Naive B cell (primary cell): ENCODE measurements at places on chromosomes 1 and 21. TPM values are rescaled to one million over a fixed set of nuclear protein-coding genes. Genes with fewer than 3 reads are reported as not detected.

SLC2A5 gene
- 23.8 TPM for polyA plus RNA-seq

- peak; percentile 41 for DNase-seq
These were observed 85.0 kb downstream of the NKAIN1 start for GRCh38 chr1:31154632-31155215.

GRCh38 chr1:246492611-246493245 is 14.4 kb downstream of the SMYD3 start:
- DNase-seq: no peak

DNA sequence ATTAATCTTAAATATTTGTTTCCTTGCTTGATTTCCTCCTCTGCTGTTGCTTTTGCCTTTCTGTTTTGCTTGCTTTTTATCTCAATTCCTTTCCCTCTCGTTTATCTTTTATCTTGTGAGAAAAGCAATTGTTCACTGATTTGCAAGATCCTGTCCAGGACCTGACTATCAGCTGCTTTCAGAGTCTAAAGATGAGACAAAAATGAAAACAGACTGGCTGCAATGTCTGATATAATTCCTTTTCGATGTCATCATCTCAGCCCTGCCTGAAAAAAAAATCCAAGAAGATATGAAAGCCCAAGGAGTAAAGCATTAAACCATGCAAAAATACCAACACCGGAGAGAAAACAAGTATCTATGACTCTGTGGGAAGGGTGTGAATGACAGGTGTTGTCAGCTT is 225.5 kb downstream of the PATJ start:
- DNase-seq: no peak

DNA sequence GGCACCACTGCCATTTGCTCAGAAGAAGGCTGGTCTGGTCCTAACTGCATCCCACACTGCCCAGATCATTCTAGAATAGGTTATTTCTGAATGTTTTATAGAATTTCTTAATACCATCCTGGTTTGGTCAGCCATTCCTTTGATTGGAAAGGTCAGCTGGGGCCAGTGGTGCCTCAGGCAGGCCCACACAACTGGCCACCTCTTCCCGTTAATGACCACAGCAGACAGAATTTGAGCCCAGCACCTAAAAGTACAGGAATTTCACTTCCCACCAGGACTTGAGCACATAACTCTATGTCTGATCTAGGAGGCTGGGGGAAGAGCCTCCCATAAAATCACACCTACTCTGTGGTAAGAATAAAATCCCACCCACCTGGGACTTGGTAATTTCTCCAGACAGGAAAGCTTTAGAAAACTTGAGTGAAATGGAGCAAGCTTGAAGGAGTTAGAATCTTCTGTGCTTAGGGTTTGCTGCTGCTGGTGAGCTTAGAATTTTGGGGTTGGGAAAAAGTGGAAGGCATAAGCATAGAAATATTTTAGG is 6.6 kb upstream of the PLA2G2C start:
- no peak for DNase-seq

DNA sequence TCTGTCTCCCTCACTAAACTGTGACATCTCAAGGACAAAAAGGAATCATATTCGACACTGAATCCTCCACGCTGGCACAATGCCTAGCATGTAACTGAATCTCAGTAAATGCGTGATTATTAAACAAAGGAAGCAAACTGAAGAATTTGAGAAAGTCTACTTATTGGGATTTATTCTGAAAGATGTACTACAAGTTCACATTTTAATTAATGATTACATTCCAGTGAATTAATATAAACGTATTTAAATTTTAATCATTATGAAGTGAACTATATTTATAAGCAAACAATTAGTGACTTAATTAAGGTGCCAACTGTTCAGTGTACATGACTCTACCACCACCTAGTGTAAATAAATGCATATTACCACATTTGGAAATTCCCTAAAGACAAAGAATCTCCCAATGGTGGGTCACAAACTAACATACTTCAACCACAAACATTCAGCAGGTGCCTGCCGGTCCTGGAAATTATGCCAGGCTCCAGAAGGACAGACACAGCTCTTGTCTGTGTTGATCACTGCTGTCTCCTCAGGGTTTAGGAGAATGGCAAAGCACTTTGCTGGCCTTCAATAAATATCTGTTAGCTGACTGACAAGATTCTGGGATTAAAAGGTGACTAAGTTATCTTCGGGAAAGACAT is 56.3 kb downstream of the SMYD3 start:
- no peak for DNase-seq

- DNase-seq: no peak
These were observed 8.1 kb upstream of the PMVK start for GRCh38 chr1:154944401-154945159.

DNA sequence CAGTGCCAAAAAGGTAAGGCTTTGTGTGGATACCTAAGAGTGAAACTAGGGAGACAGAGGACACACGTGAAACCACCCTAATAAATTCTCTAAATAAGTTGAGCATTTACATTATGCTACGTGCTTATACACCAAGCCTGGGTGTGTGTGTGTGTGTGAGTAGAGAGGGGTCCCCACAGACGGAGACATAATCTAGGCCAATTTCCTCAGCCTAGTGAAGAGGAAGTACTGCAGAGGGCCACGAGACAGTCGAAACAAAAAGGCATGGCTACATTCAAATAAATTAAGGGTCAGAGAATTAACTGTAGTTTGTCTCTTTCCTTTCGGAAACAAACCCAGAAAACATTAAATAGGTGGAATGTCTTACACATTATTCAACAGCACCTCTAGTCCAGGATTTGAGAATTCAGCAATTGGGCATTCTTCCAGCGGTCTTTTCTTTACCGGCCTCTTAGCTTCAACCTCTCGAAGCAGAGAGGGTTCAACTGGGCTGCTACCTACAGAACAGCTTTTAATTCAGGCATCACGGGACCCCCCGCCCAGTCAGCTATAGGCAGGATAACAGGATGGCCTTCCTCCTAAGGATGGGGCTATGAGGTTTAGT is 75.0 kb downstream of the DESI2 start:
- no peak for DNase-seq

DNA sequence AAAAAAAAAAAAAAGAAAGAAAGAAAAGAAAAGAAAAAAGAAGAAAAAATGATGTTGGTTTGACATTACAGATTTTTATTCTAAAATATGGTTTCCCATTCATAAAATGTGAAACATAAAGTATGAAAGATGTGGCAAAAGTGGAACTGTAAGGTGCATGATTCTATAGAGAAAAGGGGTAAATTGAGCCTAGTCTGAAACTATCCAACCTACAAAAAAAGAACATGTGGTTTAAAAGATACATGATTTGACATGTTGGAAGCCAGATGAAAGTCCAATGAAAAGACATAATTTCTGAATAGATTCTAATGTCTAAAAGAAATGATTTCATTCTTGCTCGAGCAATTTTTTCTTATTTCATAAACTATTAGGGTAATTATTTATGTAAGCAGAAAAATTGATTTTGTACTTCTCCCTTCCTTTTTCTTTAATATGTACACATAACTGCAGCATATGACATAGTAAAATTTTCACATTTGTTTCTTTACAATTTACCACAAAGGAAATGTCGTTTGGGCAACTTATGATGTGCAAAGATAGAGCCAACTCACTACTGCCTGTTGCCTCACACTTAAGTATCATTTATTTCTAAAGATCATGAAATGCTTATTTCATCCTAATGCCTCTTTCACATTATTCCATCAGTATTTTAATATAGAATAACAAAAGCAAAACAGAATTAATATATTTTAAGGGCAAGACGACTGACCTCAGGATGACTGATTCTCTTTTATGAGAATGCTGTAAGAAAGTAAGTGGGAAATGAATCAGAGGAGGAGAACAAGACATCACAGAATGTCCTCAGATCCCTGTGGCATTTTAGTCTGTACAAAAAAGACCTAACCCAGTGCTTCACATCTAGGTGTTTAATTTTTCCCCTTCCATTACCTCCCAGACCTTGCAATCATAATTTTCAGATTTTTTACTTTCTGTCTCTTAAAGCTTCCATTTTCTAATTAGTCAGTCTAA is 165.8 kb upstream of the HMCN1 start:
- no peak for DNase-seq
